ENCODE measurements at places on chromosomes 3 and 15.
A peak's percentile ranks its signal among the peaks of the same experiment; 100 is the strongest.

GRCh38 chr3:142857056-142857455 is 31.8 kb downstream of the PCOLCE2 start:
- peak; percentile 66 for DNase-seq

DNA sequence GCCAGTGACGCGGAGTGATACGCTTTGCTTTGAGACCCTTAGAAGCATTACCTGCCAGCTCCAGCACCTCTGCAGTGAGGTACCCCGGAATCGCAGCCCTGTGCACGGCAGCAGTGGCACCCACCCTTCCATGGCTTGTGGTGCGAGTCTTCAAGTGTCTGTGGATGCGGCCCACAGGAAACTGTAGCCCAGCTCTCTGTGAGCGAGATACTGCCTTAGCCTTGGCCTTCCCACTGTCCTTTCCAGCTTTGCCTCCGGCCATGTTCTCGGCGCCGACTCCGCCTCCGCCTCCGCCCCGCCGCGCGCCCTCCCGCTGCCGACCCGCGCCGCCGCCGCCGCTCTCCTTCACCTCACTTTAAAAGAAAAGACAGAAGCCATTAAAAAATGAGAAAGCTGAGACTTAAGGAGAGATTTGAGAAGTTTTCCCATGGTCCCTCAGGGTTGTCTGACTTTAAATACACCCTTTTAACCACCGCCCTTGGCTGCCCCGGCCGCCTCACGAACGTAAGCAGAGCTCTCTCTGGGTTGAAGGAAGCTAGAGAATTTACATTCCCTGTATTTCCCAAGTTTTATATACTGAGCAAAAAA is 78.5 kb upstream of the FAM174B start:
- no peak for DNase-seq

- no peak for DNase-seq
Measured at GRCh38 chr3:19148768-19149091, 420 bp downstream of the KCNH8 start.

DNA sequence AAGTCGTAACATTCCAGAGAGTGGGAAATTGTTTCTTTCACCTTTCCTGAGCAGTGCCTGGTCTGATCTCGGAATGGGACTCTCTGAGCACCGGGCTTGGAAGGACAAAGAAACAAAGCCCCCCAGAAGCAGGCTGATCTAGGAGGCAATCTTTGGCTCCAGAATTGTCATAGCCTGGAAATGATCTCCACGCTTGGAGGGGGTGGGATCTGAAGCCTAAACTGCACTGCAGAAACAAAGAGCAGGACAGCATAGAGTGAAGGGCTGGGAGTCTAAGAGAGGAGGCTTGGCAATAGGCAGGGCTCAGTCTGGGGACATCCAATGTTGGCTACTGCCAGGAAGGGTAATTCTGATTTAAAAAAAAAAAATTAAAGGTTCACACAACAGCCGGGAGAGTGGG is 1.9 kb downstream of the CRABP1 start:
- no peak for DNase-seq

DNA sequence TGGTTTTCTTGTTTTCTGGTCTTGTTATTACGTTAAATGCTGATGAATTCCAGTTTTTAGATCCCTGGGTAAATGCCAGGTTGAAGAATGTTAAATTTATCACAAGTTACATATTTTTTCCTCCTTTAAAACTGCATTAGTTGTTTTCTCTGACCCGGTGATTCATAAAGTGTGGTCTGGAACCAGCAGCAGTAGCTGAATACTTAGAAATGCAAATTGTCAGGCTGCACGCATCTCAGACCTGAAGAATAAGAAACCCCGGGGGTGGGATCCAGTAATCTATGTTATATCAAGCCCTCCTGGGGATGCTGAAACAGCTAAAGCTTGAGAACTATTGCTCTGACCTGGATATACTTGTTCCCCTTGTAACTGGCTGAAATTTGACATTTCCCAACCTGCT is 69.1 kb downstream of the PEX5L start:
- peak; percentile 8 for DNase-seq

All from MCF 10A (cell line).